Keratinocyte (primary cell): ENCODE measurements at places on chromosomes 13 and 19.

- no peak for DNase-seq
These were observed 10.3 kb downstream of the DNAJB1 start for GRCh38 chr19:14507704-14508542.

DNA sequence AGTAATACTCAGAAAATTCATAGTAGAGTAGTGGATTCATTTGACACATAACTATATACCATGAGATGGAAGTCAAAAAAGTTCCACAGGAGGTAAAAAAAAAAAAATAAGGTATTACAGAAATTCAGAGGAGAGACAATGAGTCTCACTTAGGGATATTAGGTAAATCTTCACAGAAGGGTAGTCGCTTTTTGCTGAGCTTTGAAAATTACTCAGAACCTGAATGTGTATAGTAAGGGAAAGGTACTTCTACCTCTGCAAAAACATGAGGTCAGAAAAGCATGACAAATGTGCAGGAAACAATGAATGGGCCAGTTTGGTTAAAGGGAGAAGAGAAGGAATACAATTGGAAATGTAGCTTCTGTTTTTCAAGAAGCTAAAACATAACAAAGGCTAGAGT is 250.6 kb downstream of the ITGBL1 start:
- DNase-seq = no peak

- DNase-seq = no peak
These were observed 15.5 kb upstream of the SIGLEC11 start for GRCh38 chr19:49976496-49976895.

GRCh38 chr13:93268327-93269028 is 41.9 kb downstream of the GPC6 start:
- no peak for DNase-seq

GRCh38 chr19:47377208-47377701 is 28.1 kb downstream of the DHX34 start:
- no peak for DNase-seq

GRCh38 chr13:52779103-52779502 is 39.5 kb upstream of the CNMD start:
- DNase-seq = no peak

DNA sequence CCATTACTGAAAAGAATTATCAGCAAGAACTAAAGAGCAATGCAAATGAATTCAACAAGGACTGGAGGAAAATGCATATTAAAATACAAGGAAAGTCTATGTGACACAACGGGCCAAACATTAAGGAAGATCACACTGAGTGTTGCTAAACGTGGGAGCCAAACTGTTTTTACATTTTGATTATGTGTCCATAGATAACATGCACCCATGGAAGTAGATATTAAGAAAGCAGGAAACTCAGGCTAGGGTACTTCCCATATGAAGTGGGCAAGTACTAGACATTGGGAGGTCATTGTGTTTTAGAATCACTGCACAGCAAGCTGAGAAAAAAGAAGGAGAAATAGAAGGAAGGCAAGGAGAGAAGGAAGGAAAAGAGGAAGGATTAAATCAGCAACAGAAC is 161.8 kb downstream of the KCTD12 start:
- DNase-seq = no peak

- no peak for DNase-seq
These were observed 24.8 kb upstream of the IGFL4 start for GRCh38 chr19:46065486-46066071.

DNA sequence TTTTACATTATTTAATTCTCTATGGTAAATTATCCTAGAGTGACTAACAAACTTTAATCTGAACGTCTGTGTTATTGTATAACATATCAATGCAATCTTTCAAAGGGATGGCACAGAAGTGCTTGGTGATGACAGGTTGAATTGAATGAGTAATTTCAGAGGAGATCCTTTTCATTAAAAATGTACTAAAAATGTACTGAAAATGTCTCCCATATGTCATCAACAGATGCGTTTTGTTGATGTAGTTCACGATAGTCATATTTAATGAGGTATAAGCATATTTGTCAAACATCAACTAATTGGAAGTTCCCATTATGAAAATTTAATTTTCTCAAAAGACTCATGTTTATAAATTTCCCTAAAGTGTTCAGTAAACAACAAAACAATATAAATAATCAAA is 1434.7 kb upstream of the PCDH20 start:
- DNase-seq = no peak

DNA sequence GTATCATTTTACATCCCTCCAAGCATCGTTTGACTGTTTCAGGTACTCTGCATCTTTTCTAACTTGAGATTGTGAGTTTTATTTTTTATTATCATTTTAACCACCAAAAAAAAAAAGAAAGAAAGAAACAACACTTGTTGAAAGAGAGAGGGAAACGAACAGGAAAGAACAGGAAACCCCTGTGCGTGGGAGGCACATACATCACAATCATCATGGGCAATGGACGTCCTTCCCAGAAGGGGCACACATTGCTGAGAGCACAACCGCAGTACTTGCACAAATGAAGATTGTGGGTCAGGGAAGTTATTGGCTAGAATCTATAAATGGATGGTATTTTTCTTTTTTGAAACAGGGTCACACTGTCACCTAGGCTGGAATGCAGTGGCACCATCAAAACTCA is 1.7 kb downstream of the CLC start:
- DNase-seq = no peak

DNA sequence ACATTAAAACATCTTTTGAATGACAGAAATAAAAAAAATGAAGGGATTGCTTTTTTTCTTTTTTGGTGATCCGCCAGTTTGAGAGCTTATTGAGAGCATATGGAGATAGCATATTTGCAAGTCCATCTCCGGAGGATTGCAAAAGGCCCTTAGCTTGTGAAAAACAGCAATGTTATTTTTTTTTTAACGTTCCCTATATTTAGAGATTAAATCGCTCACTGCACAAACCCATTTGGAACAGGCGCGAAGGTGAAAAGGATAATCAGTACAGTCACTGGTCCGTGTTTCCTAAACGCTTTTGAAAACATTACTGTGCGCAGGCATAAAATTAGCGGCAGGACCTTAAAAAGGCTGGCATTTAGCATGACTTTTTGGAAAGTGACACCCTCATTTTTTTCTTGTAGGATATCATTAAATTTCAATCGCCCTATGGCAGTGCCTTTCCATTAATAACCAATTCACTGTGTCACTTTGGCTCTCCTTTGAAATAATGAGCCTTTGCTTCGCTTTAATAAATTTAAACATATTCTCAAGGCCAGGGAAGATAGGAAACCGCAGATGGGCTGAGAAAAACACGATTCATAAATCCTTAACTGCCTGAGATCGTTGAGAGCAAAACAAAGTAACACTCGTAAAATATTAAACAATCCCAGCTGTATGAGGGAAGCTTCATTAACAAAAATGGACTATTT is 342.2 kb downstream of the DACH1 start:
- no peak for DNase-seq
